ENCODE measurements at places on chromosomes 6 and 20.

DNA sequence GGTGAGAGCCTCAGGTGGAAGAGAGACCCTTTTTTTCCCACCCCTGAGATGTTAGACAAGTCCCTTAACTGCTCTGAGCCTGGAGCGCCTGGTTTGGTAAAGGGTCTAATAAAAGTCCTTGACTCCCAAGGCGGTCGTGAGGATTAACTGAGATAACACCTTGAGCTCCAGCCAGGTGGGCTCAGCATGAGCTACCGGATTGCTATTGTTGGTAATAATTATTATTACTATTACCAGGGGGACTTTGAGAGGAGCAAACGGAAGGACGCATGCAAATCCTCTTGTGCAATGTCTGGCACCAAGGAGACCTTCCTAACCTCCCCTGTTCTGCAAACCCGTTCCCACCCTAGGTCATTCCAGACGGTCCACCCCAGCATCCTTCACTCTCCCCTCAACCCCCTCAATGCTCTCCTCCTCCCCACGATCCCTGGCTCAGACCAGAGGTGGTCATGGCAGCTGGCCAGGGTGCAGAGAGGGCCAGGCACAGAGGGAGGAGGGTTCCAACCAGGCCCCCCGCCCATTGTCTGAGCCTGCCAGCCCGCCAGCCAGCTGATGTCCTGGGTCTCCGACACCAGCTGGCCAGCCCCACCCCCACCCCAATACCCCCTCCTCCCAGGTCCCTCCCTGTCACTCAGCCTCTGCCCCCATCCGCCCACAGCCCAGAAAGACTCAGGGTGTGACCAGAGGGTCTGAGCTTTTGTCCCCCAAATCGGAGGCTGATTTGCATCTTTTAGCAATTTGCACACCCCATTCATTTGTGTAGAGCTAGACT lies 14.3 kb upstream of the CBFA2T2 start:
- DNase-seq: peak; percentile 23

- no peak for DNase-seq
Observed at GRCh38 chr20:32830437-32830836, 10.7 kb downstream of the MAPRE1 start.

DNA sequence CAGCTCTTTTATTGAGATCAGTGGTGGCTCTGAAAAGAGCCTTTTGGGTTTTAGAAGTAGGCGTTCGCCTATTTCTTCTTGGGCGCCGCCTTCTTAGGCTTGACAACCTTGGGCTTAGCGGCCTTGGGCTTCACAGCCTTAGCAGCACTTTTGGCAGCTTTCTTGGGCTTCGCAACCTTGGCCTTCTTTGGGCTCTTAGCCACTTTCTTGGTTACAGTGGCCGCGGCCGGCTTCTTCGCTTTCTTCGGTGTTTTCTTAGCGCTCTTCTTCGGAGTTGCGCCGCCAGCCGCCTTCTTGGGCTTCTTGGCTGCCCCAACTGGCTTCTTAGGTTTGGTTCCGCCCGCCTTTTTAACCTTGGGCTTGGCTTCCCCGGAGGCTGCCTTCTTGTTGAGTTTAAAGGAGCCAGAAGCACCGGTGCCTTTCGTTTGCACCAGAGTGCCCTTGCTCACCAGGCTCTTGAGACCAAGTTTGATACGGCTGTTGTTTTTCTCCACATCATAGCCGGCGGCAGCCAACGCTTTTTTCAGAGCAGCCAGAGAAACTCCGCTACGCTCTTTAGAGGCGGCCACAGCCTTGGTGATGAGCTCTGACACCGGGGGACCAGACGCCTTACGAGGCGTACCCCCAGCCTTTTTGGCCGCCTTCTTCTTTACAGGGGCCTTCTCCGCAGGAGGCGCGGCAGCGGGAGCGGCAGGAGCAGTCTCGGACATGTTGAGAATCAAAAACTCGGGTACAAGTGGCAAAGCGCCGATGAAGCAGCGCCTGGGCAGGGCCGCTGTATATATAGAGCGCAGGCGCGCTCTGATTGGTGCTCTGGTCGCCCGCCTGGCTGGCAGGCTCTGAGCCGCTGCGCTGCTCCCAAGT lies 31.3 kb upstream of the HFE start:
- DNase-seq: peak; percentile 96

DNA sequence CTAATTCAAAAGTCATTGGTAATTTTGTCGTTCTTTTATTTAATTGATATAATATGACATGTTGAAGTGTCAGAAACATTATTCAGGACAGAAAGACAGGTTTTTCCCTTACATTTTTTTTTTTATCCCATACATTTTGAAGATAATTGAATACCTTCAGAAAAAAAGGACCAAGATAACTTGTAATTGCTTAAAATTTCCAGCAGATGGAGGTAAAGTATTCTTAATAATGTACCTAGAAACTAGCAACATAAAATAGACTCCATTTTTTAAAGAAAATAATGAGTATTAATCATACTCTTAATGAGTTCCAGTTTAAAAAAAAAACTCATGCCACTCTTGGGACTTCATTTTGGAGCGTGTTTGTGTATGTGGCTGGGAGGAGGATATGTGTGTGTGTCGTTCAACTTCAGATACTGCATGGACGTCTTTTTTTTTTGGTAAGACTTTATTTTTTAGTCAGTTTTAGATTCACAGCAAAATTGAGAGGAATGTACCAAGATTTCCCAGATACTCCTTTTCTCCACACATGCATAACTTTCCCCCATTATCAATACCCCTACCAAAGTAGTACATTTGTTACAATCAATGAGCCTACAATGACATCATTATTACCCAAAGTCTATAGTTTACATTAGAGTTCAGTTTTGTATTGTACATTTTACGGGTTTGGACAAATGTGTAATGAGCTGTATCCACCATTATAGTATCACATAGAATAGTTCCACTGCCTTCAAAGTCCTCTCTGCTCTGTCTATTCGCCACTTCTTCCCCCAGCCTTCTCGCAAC lies 79.4 kb downstream of the ROS1 start:
- DNase-seq: peak; percentile 40

DNA sequence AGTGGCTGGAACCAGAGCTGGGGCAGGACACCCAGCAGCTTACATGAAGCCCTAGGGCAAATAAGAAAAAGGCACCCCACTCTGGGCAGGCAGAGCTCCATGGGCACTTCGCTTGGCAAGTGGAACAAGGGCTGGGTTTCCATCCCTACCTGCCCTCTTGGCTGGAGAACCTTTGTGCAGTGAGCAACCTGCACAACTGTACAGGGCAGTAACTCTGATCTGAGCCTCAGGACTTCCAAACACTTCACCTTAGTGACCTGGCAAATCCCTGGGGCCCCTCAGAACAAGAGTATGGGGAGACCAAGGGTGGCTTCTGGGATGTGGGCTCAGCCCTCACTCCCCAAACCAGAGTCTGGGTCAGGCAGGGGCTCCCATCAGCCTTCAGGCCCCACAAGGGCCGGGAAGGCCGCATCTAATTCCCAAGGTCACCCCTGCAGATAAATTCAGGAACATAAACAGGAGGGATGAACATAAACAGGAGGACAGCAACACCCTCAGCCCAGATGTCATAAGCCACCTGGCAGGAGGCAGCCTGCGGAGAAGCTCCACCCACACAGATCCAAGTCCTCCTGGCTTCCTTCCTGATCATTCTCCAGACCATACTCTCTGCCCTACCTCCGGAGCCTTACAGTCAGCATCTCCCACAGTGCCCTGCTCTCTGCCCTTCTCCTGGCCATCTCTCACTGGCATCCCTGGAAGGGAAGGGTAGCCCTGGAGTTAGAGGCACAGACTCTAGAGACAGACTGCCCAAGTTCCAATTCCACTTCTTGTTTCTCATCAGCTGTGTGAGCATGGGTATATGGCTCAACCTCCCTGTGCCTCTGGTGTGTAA lies 37.5 kb downstream of the HNF4A start:
- no peak for DNase-seq

- no peak for DNase-seq
Observed at GRCh38 chr6:55964136-55964535, 88.7 kb upstream of the BMP5 start.

GRCh38 chr6:166763606-166764472 lies 136.8 kb upstream of the RPS6KA2 start:
- no peak for DNase-seq

DNA sequence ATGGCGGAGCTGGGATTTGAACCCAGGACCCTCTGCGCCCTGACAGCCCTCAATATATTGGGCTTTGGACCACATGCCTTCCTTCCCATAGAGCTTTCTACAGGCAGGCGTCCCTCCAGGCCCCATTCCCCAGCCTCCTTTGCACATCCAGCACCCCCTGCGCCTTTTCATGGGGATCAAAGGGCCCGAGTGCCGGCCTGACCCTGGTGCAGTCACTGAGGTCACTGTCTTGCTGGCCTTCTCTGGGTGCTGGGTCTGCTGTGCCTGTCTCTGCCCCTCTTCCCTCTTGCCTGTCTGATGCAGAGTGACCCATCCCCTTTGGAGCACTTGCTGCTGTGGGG lies 1.7 kb downstream of the OPRL1 start:
- no peak for DNase-seq

DNA sequence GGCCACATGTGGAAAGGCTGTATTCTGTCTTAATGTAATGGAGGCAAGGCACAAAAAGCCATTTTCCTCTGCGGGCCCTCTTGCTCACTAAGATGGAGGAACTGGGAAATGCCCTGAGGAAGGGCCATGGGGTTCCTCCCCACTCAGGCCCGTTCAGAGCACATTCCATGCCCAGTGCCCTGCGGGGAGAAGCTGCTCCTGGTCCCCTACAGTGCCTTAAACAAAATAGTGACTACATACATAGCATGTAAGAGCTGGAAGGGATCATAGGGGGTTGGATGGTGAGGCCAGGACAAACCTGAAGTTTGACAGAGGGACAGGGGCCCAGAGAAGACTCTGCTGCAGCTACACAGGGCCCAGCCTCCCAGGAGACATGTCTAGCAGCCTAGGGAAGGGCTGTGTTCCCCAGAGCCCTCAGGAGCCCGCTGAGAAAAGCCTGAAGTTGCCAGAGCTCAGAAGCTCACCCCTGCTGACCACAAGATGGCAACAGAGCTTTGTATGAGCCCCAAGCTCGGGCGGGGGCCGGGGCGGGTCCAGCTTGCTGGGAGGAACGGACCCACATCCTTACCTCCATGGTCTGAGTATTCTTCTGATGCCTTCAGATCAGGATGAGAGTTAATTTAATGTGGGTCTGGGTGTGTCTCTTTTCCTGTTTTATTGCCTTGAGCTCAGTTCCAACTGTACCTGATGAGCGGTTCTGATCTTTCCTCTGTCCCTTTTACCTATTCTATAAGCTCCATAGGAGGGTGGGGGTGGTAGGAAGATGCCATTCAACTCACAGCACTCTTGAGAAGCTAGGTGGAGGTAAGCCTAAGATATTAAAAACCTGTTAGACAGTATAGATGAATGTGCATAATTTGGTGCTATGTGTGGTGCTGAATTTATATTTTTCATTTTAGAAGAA lies 242.9 kb downstream of the CDC5L start:
- peak; percentile 36 for DNase-seq

DNA sequence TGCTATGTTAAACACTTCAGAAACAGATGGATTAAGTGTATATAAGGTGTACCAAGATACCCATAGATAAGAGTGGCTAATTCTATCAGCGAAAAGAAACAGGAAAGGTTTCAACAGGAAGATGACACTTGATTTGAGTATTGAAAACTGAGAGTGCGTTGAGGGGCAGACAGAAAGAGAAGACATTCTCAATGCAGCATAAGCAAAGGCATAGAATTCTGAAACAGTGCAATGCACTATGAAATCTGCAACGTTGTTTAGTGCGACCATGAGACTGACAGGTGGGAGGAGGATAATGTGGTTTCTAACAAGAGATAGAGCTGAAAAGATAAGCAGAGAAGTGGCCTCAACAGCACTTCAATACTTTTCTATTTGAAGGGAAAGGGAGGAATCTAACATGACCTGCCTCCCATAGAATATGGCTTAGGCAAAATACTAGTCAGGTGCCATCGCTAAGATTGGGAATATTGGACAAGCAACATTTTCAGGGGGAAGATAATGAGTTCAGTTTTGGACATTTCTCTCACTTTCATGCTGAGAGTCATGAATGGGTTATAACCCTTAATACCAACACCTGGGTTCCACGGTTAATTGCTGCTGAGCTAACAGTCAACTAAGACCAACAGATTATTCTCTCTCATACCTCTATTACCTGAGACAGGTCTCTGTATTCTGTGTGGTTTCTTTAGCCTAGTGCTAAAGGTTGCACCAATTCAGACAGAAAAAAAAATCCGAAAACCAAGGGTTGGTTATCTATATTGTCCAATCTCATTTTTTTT lies 312.9 kb upstream of the ARID1B start:
- DNase-seq: no peak

- peak; percentile 76 for DNase-seq
Observed at GRCh38 chr6:35047265-35048011, 93.7 kb downstream of the TCP11 start.

DNA sequence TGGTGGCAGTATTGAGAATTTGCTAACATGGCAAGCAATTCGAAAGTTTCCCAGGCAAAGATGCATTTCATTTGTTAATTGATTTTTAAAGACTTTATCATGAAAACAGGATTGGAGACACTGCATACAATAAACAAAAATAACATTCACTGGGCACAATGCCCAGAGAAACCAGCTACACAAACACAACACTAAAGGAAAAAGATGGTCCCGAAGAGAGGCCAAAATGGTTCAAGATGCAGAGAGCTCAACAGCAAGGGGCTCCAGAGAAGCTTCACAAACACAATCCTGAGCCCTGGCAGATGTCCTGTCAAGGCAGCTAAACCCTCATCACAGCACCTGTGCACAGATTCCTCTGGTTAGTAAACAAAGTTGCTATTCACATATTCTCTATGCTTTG lies 79.3 kb downstream of the INSM1 start:
- peak; percentile 60 for DNase-seq

- no peak for DNase-seq
Observed at GRCh38 chr6:154852687-154853086, 119.5 kb downstream of the SCAF8 start.

DNA sequence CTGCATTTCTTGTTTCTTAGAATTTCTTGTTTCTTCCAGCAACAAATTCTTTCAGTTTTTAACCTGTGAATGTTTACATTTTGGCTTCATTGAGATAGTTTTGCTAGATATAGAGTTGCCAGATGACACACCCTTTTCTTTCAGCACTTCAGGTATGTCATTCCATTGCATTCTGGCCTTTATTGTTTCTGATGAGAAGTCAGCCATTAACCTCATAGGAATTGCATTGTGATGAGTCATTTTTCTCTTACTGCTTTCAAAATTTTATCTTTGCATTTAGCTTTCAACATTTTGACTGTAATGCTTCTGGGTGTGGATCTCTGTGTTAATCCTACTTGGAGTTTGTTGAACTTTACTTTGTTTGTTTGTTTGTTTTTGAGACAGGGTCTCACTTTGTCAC lies 440.3 kb upstream of the HS3ST5 start:
- no peak for DNase-seq

DNA sequence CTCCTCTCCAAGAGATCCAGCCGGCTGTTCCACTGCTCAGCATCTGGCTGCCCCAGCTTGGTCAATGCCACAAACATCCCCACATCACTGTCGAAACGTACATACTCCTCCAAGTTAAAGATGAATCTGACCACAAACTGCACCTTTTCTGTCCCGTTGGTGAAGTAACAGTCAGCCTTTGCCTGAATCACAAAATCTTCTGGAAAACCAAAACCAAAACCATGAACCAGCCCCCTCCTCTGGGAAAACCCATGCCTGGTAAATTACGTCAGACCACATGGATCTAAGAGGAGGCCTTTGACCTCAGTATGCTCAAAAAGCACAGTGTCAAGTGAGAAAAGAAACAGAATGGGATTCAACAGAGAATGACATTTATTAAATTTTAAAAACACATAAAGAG lies 1.7 kb downstream of the HLA-DOB start:
- DNase-seq: no peak

- no peak for DNase-seq
Observed at GRCh38 chr6:39819228-39819627, 27.1 kb downstream of the DAAM2 start.

Data from lung (tissue), 17 donors.